ENCODE measurements at places on chromosomes 11 and 22.

DNA sequence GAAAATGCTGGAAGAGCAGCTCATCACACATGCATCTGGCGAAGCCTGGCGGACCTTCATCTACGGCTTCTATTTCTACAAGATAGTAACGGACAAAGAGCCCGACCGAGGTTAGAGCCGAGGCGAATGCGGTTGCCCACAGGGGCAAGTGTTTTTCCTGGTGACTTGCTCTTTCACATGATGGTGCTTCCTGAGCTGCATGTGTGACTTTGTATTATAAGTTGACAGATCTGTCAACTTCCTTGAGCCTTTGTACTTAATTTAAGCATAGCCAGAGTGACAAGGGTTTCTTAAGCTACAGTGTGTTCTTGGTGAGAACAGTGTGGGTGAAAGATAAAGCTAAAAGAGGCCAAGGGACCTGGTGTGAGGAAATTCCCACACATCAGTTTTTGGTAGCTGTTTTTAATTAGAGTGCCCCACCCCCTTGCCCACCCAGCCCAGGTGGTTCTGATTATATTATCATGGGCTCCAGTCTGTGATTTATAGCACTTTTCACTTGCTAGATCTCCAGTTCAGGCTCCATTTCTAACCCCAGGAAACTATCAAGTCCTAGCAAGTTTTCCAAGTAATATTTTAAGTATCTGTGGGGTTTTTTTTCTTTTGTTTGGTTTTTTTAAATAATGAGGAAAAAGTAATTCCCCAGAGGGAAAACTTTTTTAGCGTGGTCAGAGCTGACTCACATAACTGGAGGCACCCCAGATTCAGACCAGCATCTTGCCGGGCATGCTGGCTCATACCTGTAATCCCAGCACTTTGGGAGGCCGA is 68.0 kb upstream of the YWHAH start:
- H3K4me1 ChIP-seq = peaks cover 2% of the 10 kb centered on the region
- H3K27me3 ChIP-seq = no peaks in the 10 kb centered on the region
- no peak overlapping the region for H3K4me3 ChIP-seq
- no peak overlapping the region for H3K27ac ChIP-seq

DNA sequence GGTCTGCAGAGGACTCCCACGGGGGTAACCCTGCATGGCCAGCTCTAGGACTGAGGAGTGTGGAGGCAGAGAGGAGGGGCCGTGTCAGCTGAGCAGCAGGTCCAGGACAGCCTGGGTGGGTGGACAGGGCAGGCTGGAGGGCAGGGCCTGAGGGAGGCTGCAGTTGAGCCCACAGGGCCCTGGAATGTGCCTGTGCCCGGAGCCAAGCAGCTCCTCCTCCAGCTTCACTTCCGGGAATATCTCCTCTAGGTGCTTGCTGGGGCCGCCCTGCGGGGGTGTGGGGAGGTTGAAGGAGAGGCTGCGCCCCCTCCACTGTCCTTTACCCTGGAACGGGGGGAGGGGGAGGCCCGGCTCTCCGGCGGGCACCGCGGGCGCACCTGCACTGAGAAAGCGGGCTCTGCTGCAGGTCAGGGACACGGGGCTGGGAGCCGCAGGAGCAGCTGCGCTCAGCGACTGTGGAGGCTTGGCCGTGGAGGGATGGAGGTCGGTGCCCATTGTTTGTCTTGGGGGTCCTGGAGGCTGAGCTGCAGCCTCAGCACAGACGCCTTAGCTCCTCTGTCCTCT is 1293.2 kb downstream of the BRD1 start:
- no peak overlapping the region for H3K4me3 ChIP-seq
- H3K4me1 ChIP-seq = no peaks in the 10 kb centered on the region
- H3K27ac ChIP-seq = no peak overlapping the region
- no peaks in the 10 kb centered on the region for H3K27me3 ChIP-seq
- no peak for DNase-seq

DNA sequence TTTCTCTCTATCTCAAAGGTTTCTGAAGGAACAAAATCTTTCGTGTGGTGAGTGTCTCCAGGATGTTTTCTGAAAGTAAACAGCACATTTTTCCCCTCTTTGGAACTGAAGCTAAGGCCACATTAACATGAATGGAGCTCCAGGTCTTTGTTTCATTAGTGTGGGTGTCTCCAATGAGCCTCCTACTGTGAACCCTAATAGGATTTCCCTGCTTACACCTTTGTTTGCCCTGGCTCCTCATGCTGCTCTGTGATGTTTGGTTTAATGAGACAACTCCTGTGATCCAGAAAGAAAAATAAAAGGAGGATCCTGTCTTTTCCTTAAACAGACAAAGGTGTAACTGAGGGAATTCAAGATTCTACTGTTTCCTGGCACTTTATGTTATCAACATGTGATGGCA is 76.9 kb upstream of the SLC6A5 start:
- no peak for DNase-seq
- H3K27ac ChIP-seq = no peak overlapping the region
- H3K4me1 ChIP-seq = no peaks in the 10 kb centered on the region
- H3K36me3 ChIP-seq = no peaks in the 10 kb centered on the region

- no peaks in the 10 kb centered on the region for H3K4me1 ChIP-seq
- no peak for DNase-seq
- no peak overlapping the region for H3K4me3 ChIP-seq
- no peak overlapping the region for H3K27ac ChIP-seq
Observed at GRCh38 chr22:25840891-25841290, 98.9 kb downstream of the MYO18B start.

GRCh38 chr11:76680518-76681425 is 10.2 kb upstream of the LRRC32 start:
- no peak overlapping the region for H3K27ac ChIP-seq
- H3K36me3 ChIP-seq = no peaks in the 10 kb centered on the region
- H3K27me3 ChIP-seq = peaks cover 36% of the 10 kb centered on the region
- no peak overlapping the region for H3K4me3 ChIP-seq
- DNase-seq = peak; percentile 80

DNA sequence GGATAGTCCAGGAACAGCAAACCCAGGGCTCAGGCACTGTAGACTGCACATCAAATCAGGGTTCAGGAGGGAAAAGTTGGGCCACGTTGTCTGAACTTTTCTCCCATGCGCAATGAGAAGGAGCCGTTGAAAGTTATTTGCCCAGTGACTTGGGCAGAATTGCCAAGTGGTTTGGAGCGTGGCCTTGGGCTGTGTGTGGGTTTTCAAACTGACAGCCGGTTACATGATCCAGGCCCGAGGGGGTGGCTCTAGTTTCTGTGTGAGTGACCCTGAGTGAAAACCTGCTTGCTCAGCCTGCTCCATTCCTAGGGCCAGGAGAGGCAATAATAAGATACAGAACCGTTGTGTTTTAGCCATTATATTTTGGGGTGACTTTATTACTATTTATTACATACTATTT is 20.3 kb downstream of the MB start:
- H3K27ac ChIP-seq = no peak overlapping the region
- H3K36me3 ChIP-seq = no peaks in the 10 kb centered on the region
- no peak for DNase-seq
- no peaks in the 10 kb centered on the region for H3K27me3 ChIP-seq
- peaks cover 11% of the 10 kb centered on the region for H3K4me1 ChIP-seq

DNA sequence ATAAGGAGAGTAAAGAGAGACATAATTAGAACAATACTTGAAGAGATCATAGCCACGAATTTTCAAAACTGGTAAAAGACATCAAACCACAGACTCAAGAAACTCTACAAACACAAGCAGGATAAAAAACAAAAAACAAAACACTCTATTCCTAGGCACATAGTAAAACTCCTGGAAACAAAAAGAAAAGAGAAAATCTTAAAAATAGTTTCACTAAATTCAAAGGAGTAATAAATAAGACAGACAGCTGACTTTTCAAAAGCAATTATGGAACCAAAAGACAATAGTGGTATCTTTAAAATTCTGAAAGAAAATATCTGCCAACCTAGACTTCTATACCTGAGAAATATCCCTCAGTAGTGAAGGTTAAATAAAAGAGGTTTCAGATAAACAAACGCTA is 9.2 kb upstream of the NARS2 start:
- no peak overlapping the region for H3K4me3 ChIP-seq
- H3K36me3 ChIP-seq = peaks cover 4% of the 10 kb centered on the region
- no peaks in the 10 kb centered on the region for H3K4me1 ChIP-seq
- no peak overlapping the region for H3K27ac ChIP-seq
- no peak for DNase-seq

- no peaks in the 10 kb centered on the region for H3K36me3 ChIP-seq
- H3K4me1 ChIP-seq = peaks cover 23% of the 10 kb centered on the region
- H3K27ac ChIP-seq = peak overlapping the region; percentile 11
- H3K4me3 ChIP-seq = no peak overlapping the region
- no peak for DNase-seq
- H3K27me3 ChIP-seq = no peaks in the 10 kb centered on the region
Observed at GRCh38 chr11:115164774-115165173, 339.4 kb downstream of the CADM1 start.

DNA sequence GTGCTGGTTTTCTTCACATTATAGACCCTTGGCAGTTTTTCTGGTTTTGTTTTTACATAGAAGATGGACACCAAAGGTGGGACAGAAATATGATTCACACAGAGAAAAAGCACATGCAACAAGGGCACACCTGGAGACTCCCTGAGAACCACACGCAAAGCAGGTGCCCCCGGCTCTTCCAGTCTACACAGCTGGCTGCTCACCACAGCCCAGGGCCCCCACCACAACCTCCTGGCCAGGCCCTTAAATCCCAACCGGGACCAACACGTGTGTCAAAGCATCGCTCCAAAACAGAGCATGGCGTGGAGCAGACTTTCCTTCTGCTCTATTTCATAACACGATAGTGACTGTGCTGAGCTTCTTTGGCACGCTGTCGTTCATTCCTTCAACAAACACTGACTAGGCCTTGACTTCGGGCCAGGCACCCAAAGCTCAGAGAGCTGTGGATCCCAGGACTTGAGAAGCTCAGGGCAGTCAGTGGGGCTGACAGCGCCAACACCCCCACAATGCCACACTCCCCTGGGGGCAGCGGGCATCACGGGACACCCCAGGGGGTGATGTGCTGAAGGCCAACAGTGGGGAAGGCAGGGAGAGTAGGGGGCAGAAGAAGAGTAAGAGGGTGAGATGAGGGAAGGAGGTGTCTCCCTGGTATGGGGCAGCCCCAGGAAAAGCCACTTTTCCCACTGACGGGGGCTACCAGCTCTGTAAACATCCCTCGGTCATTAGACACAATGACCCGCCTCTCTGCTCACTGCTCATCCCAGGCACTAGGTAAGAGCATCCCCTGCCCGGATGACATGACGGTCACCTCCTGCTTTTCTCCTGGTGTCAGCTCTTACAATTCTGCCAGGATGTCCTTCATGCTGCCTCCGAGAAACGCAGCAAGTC is 26.0 kb downstream of the CELSR1 start:
- H3K27me3 ChIP-seq = no peaks in the 10 kb centered on the region
- peaks cover 23% of the 10 kb centered on the region for H3K4me1 ChIP-seq
- H3K4me3 ChIP-seq = no peak overlapping the region
- no peak for DNase-seq
- H3K27ac ChIP-seq = no peak overlapping the region

DNA sequence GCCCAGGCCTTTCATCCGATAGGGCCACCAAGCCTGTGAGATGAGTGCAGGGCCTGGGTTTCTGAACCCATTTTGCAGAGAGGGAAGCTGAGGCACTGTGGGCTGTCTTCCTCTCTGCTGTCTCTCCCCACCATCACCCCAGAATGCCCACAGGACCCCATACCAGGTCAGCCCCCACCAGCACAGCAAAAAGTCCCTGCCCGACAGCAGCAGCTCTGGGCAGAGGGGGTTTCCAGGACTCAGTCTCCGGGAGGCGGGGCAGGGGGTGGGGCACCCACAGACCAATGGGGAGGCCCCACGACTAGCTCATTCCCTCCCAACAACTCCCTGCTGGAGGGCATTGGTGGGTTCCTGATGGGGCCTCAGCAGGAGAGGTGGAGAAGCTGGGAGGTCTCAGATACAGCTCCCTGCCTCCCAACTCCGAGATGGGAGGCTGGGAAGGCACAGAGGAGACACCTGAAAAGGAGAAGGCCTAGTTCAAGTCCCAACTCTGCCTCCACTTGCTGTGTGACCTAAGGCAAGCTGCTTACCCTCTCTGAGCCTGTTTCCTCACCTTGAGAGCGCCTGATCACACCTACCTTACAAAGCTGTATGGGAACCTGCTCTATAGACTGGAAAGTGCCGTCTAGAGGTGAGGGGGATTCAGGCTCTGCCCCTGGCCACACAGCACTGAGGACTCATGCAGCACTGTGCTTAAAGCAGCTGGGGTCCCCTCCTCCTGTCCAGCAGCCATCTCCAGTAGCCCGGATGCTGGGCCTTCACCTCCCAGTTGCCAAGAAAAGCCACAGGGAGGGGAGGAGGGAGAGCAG is 3.5 kb downstream of the CBX7 start:
- H3K27me3 ChIP-seq = peaks cover 10% of the 10 kb centered on the region
- no peak overlapping the region for H3K27ac ChIP-seq
- H3K4me1 ChIP-seq = no peaks in the 10 kb centered on the region
- H3K36me3 ChIP-seq = no peaks in the 10 kb centered on the region
- DNase-seq = no peak

DNA sequence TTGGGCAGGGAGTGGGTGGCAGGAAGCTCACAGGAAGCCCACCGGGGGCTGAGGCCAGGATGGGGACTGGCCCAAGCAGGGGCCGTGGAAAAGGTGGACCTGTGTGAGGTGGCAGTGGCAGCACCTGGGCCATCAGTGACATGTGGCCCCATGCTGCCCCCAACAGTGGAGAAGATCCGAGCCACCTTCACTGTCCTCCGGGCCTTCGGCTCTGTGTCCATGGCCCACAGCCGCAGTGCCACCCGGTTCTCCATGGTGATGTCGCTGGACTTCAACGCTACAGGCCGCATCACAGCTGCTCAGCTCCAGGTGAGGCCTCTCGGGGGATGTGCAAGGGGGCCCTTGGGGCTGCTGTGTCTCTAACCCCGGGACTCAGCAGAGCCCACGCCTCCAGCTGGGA is 37.9 kb downstream of the MYO18B start:
- H3K4me3 ChIP-seq = no peak overlapping the region
- H3K36me3 ChIP-seq = no peaks in the 10 kb centered on the region
- DNase-seq = no peak
- H3K27ac ChIP-seq = no peak overlapping the region
- H3K27me3 ChIP-seq = peaks cover 1% of the 10 kb centered on the region

GRCh38 chr11:87736928-87737327 is 438.3 kb downstream of the RAB38 start:
- H3K4me1 ChIP-seq = no peaks in the 10 kb centered on the region
- no peaks in the 10 kb centered on the region for H3K36me3 ChIP-seq
- H3K4me3 ChIP-seq = no peak overlapping the region
- no peak for DNase-seq
- H3K27me3 ChIP-seq = peaks cover 29% of the 10 kb centered on the region
- no peak overlapping the region for H3K27ac ChIP-seq

DNA sequence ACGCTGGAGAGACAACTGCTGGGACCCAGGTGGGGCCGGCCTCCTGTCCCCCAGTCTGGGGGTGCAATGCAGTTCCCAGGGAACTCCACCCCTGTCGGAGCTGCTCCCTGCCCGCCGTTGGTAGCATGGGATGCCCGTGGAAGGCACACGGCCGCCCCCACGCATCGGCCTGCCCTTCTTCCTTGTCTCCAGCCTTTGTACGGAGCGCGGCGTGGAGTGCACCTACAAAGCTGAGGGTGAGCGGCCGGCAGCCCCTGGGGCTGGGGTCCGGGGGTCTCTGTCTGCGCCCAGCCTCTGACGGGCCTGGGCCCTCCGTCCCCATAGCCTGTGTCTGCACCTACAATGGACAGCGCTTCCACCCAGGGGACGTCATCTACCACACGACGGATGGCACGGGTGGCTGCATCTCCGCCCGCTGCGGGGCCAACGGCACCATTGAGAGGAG is 23.2 kb downstream of the MUC5AC start:
- DNase-seq = no peak
- H3K4me1 ChIP-seq = no peaks in the 10 kb centered on the region
- H3K4me3 ChIP-seq = no peak overlapping the region
- H3K27ac ChIP-seq = no peak overlapping the region
- H3K36me3 ChIP-seq = no peaks in the 10 kb centered on the region

- H3K36me3 ChIP-seq = no peaks in the 10 kb centered on the region
- peaks cover 34% of the 10 kb centered on the region for H3K4me1 ChIP-seq
- no peak overlapping the region for H3K4me3 ChIP-seq
- peak; percentile 82 for DNase-seq
- H3K27ac ChIP-seq = peak overlapping the region; percentile 36
Observed at GRCh38 chr11:128180441-128181087, 406.8 kb downstream of the ETS1 start.

All from MCF 10A (cell line).